ENCODE measurements at places on chromosomes 5 and 9.

GRCh38 chr5:143172739-143173138 is 230.7 kb downstream of the NR3C1 start:
- no peak for DNase-seq

DNA sequence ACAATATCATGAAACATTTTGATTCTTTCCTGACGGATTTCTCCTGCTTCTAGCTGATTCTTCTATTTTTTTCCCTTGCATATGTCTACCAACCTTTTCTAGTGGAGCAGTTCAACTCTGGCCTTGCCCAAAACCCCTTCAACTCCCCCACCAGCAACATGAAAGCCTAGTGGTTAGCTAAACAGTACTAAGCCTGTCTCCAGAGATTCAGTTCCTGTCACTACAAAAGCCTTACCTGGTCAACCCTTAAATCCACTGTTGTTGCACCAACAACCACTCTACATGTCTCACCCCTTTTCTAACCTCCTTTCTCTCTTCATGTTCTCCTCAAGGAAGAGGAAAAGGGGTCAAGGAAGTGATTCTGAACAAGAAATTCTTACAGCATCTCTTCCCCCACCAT is 74.8 kb upstream of the PIK3R1 start:
- DNase-seq = no peak

DNA sequence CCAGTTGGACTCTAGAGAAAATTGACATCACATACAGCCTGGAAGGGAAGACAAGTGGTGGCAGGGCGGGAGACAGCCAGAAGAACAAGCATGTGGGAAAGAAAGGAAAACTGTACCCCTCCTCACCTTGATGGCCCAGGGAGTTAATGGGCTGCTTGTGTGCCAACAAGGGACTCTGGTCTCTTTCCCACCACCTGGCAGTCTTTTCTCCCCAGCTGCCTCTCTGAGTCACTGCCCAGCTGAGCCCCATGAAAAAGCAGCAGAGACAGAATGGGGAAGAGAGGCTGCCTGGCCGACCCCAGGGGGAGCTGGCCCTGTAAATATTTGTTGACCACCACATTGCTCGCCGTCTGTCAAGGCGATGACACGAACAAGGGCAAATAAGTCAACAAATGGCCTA is 359.4 kb downstream of the ENC1 start:
- no peak for DNase-seq

DNA sequence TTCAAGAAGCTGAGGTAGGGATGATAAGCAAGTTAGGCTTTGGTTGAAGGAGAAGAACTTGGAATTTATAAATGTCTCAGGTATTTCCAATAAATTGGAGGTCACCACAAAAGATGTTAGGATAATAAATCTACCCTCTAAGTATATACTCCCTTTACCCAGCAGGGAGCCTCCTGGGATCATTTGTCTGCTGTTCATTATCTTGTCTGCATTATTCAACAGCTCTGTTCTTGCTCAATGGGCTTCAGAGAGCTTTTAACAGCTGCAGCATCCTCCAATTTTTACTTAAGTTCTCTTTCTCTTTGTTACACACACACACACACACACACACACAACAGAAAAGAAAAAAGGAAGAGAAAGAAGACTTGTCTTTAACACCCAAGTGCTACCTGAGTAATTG is 51.7 kb upstream of the VPS13A start:
- DNase-seq = no peak

Data from stimulated activated CD8-positive, alpha-beta memory T cell treated with anti-CD3 and anti-CD28 coated beads, Interleukin-7, amount 100 ng/mL, for 48 hours (primary cell).